ENCODE measurements at places on chromosomes 4 and X. TPM values are rescaled to one million over a fixed set of nuclear protein-coding genes. Genes with fewer than 3 reads are reported as not detected.

GRCh38 chrX:13059637-13060499 is 15.4 kb upstream of the FAM9C start:
- DNase-seq = no peak

DNA sequence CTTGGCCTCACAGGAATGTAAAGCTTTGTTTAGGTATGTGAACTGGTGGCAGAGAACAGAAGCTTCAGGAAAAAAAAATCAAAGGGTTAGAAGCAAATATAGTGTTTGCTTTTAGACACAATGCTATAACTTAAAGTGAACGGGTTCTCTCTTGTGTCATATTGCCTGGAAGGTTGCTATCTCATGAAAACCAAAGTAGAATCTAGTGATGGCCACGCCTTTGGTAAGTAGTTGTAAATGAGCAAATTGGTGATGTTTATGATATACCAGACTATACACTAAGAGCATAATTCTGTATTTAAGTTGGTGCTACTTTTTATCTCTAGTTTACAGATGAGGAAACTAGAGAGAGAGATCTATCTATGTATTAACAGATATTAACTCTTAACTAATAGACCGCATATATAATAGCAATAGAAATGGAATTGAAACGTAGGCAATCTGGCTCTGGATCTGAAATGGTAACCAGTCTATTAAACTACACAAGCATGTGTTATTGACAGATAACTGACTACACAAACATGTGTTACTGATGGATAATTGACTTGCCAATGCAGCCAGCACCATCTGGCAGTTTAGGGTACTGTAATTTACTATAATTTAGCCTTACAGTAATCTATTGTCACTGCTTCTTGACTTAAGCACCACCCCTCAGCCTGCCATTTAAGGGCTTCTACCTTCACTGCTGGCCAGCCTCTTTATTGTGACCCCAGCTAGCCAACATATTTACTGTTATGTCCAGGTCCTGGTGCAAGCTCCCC is 40.8 kb downstream of the HCCS start:
- DNase-seq = no peak

GRCh38 chrX:1442016-1442665 is 10.6 kb downstream of the ASMTL start:
- DNase-seq = peak; percentile 51

DNA sequence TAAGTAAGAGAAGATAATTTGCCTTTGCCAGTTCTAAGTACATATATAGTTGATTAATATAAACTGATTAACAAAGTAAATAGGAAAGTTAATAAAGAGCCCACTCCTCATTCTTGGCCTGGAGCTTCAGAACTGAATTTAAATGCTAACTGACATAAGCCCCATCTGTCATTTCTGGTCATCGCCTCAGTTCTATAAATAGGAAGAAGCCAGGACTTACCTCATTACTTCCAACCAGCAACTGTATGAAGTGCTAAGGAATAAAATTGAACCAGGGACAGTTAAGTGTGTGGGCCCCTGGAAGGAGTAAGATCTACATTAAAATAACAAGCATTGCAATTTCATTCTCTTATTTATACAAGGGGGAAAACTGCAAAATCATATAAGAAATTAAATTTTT is 52.0 kb upstream of the PDLIM5 start:
- no peak for DNase-seq

GRCh38 chrX:51182545-51182944 is 150.1 kb upstream of the NUDT10 start:
- DNase-seq = no peak

- DNase-seq = no peak
Observed at GRCh38 chr4:71259280-71259679, 79.5 kb upstream of the SLC4A4 start.

The CFP gene
- total RNA-seq = 14.9 TPM

The NEIL3 gene
- 0.52 TPM for total RNA-seq

The GK2 gene
- total RNA-seq = not detected

The GNRHR gene
- not detected for total RNA-seq

The AGTR2 gene
- total RNA-seq = 60.7 TPM

The NALF2 gene
- total RNA-seq = not detected

The MAGEA8 gene
- not detected for total RNA-seq
